ENCODE measurements at places on chromosomes 16 and 17. TPM values are rescaled to one million over a fixed set of nuclear protein-coding genes. Genes with fewer than 3 reads are reported as not detected.

DNA sequence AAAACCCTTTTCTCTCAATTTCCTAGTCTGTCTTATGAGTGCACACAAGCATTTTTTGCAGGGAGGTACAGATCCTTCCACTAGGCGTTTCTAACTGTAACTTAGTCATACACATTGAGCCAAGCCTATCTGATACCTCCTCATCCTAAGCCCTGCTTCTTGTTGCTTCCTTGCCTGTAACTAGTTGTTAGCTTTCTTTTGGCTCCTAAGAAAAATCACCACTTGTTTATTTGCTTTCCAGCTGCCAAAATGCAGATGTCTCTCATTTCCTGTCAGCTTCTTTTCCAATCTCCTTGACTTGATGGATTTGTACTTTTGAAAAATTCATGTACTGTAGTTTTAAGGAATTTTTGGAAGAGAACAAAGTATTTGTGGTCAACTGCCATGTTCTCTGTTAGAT lies 73.7 kb downstream of the TNRC6C start:
- DNase-seq: no peak

GRCh38 chr16:73355981-73356380 lies 308.1 kb upstream of the ZFHX3 start:
- no peak for DNase-seq

DNA sequence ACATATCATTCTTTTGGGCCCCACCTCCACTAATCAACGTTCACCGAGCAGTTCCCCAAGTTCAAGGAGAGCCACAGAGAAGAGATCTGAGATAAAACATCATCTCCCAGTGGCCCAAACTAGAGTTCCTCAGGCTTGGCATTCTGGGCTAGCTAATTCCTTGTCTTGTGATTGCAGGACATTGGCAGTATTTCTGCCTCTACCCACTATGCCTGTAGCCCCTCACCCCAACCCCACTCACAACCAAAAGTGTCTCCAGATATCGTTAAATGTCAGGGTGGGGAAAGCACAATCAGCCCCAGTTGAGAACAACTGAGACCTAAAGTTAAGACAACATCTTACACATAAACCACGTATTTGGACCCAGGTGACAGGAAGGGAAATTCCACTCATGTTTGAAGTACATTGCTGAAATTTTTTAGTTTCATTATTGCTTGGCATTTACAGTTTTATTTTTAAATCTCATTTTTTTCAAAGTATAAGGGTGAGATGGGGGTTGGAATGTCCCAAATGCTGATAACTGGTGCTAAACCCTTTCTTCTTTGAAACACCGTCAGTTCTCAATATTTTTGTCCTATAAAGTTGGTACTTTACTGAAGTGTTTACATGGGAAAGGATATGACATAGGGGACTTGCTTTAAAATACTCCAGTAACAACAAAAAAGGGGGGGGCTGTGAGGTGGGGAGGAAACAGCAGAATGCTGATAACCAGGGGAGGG lies 13.6 kb downstream of the ZC3H7A start:
- DNase-seq: no peak

- DNase-seq: no peak
These were observed 142.3 kb downstream of the PMP22 start for GRCh38 chr17:15122857-15123256.

GRCh38 chr17:13597723-13598347 lies 3.9 kb downstream of the HS3ST3A1 start:
- no peak for DNase-seq

The AIPL1 gene
- total RNA-seq: not detected

The ZC3H7A gene
- total RNA-seq: 108 TPM

The TSPAN10 gene
- 0.56 TPM for total RNA-seq

The ITGAX gene
- 7.3 TPM for total RNA-seq

The ACAP1 gene
- total RNA-seq: 610 TPM

The DBNDD1 gene
- total RNA-seq: 0.50 TPM

Data from activated naive CD4-positive, alpha-beta T cell treated with anti-CD3 and anti-CD28 coated beads, Interleukin-2, amount 50 U/mL, for 72 hours (primary cell).